Lung (tissue), 17 donors: ENCODE measurements at places on chromosomes 5 and 9. TPM values are rescaled to one million over a fixed set of nuclear protein-coding genes. Genes with fewer than 3 reads are reported as not detected.

Gene ANKRD55
- polyA plus RNA-seq = 0.06 TPM

Gene SLIT3
- polyA plus RNA-seq = 4.6 TPM

Gene SHOC1
- 0.18 TPM for polyA plus RNA-seq

Gene PCDHB9
- polyA plus RNA-seq = 0.37 TPM

Gene PCDHB14
- polyA plus RNA-seq = 0.67 TPM
